ENCODE measurements at places on chromosomes 1 and 21. TPM values are rescaled to one million over a fixed set of nuclear protein-coding genes. Genes with fewer than 3 reads are reported as not detected.
A peak's percentile ranks its signal among the peaks of the same experiment; 100 is the strongest.

The CASQ2 gene
- not detected for total RNA-seq

The FCN3 gene
- not detected for total RNA-seq

The EXO1 gene
- 94.8 TPM for total RNA-seq

- peaks cover 44% of the 10 kb centered on the region for H3K36me3 ChIP-seq
- H3K27me3 ChIP-seq: no peaks in the 10 kb centered on the region
- peaks cover 49% of the 10 kb centered on the region for H3K4me1 ChIP-seq
- no peak for DNase-seq
Measured at GRCh38 chr1:230188826-230189225, 121.8 kb downstream of the GALNT2 start.

DNA sequence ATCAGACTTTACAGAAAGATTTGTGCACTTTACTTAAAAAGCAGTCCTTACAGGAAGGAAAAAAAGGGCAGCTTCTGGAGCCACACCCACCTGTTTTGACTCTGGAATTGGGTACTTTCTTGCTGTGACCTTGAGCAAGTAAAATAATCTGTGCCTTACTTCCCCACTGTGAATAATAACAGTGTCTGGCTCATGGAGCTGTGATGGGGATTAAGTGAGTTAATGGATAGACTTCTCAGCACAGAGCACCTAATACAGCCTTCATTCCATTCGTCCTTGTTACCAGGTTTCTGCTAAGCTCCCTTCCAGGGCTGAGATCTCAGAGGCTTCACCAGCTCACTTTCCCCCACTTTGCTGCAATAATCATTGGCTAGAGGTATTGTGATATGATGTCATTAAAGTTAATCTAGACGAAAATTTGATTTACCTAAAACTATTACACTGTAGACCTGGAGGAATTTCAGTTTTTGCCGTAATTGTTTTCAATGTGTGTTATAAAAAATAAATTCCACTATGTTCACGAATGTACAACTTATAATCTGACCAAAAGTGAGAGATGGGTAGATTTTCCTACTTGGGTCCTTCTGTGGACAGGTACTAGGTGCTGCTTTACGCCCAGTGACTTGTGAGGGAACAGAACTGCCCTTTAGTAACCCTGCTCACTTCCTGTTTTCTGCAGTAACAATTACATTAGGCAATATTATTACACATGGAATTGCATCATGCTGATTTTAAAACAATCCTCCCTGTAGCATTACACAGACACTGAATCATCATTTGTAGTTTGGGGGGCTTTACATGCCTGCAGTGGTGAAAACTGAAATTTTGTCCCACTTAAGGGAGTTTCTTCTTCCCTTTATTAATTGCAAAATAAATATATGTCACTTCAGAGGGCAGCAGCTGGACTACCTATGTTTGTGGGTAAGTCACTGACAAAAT, 19.7 kb upstream of the ABCG1 start:
- H3K27ac ChIP-seq: peak overlapping the region; percentile 82
- peaks cover 58% of the 10 kb centered on the region for H3K4me1 ChIP-seq
- no peak for DNase-seq
- H3K27me3 ChIP-seq: no peaks in the 10 kb centered on the region
- no peak overlapping the region for H3K4me3 ChIP-seq

- DNase-seq: no peak
- peaks cover 32% of the 10 kb centered on the region for H3K4me1 ChIP-seq
Measured at GRCh38 chr21:43735236-43736091, 16.5 kb downstream of the PDXK start.

- H3K27ac ChIP-seq: no peak overlapping the region
- DNase-seq: no peak
- H3K4me1 ChIP-seq: no peaks in the 10 kb centered on the region
- H3K4me3 ChIP-seq: no peak overlapping the region
Measured at GRCh38 chr1:153141377-153141776, 9.3 kb downstream of the SPRR2G start.

- H3K36me3 ChIP-seq: peaks cover 3% of the 10 kb centered on the region
- DNase-seq: peak; percentile 19
- H3K27ac ChIP-seq: no peak overlapping the region
- H3K27me3 ChIP-seq: no peaks in the 10 kb centered on the region
Measured at GRCh38 chr1:158998781-158999161, 10.9 kb upstream of the IFI16 start.

The ZNF683 gene
- 0.32 TPM for total RNA-seq

The RASAL2 gene
- total RNA-seq: not detected

The LRRC71 gene
- not detected for total RNA-seq

DNA sequence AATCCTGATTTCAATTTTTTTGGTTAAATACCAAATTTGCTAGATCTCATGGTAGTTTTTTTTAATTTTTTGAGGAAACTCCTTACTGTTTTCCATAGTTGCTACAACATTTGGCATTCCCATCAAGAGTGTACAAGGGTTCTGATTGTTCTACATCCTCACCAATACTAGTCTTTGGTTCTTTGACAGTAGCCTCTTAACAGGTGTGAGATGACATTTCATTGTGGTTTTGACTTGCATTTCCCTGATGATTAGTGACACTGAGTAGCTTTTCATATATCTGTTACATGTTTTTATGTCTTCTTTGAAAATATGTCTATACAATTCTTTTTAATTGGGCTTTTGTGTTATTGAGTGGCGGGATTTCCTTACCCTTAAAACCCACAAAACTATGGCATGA, 20.9 kb upstream of the RGS13 start:
- no peak overlapping the region for H3K27ac ChIP-seq
- H3K27me3 ChIP-seq: no peaks in the 10 kb centered on the region
- H3K4me1 ChIP-seq: peaks cover 5% of the 10 kb centered on the region
- no peak overlapping the region for H3K4me3 ChIP-seq
- no peak for DNase-seq

- peak overlapping the region; percentile 52 for H3K27ac ChIP-seq
- H3K27me3 ChIP-seq: no peaks in the 10 kb centered on the region
- DNase-seq: no peak
- H3K4me1 ChIP-seq: peaks cover 12% of the 10 kb centered on the region
- peak overlapping the region; percentile 90 for H3K4me3 ChIP-seq
Measured at GRCh38 chr1:53324728-53325297, 3.1 kb downstream of the LRP8 start.

The OXCT2 gene
- total RNA-seq: 5.7 TPM

DNA sequence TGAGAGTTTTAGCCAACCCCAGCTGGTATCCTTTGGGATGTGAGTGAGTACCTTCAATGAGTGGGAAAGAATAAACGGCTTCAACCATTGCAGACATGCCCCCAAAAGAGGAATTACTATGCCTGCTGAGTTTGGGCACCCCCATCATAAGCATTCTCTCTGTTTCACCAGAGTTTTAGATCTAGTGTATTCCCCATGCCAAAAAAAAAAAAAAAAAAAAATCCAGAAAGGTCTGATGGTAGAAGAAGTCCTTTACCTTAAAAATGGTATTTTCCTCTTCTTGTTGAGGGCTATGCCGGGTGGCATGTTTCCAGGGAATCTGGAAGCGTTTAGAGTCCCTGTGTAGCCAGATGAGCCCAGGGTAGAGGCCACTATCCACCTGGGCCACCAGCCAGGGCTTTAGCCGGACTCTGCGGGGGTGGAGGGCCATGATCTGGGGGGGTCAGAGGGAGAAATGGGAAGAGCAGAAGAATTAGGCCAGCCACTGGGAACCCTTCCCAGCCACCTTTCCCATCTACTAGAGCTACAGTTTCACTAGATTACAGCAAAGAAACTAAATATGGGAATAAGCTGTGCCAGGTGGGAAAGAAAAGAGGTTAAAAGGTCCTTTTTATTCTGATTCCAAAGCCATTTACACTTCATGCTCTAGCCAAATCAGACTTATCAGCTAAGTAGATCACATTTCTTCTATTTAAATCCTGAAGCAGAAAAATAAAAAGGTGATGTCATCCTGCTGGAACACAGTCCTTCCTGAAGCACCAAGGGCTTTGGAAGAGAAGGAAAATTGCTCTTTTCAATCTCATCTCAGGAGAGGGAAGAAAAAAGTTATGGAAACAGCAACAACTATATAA, 4.7 kb downstream of the IRF6 start:
- H3K27ac ChIP-seq: no peak overlapping the region
- H3K4me1 ChIP-seq: peaks cover 17% of the 10 kb centered on the region
- no peak for DNase-seq
- no peaks in the 10 kb centered on the region for H3K27me3 ChIP-seq
- no peak overlapping the region for H3K4me3 ChIP-seq

The USP25 gene
- total RNA-seq: 36.4 TPM

DNA sequence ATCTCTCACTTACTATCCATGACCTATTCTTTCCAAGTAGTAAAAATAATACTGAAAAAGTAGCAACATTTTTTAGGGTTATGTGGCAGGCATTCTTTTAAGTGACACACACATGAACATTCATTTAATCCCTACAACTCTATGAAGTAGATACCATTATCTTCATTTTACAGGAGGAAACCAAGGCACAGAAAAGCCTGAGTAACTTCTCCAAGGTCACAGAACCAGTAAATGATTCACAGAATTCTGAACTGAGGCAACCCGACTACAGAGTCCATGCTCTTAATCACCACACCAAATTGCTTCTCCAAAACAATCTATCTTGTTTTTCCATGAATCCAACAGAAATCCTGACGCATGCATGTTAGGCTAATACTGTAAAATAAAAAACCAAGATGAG, 17.5 kb downstream of the FUBP1 start:
- no peak for DNase-seq
- H3K4me1 ChIP-seq: peaks cover 47% of the 10 kb centered on the region

The KCNN3 gene
- total RNA-seq: 0.02 TPM

GRCh38 chr21:44702973-44703730, 6.2 kb downstream of the KRTAP10-12 start:
- H3K4me1 ChIP-seq: peaks cover 3% of the 10 kb centered on the region
- H3K27me3 ChIP-seq: peaks cover 85% of the 10 kb centered on the region
- peaks cover 9% of the 10 kb centered on the region for H3K36me3 ChIP-seq
- no peak overlapping the region for H3K4me3 ChIP-seq

The CLCA1 gene
- total RNA-seq: not detected

GRCh38 chr1:6869545-6869944, 84.3 kb downstream of the CAMTA1 start:
- no peak overlapping the region for H3K27ac ChIP-seq
- peaks cover 2% of the 10 kb centered on the region for H3K36me3 ChIP-seq
- no peaks in the 10 kb centered on the region for H3K27me3 ChIP-seq
- no peak overlapping the region for H3K4me3 ChIP-seq

DNA sequence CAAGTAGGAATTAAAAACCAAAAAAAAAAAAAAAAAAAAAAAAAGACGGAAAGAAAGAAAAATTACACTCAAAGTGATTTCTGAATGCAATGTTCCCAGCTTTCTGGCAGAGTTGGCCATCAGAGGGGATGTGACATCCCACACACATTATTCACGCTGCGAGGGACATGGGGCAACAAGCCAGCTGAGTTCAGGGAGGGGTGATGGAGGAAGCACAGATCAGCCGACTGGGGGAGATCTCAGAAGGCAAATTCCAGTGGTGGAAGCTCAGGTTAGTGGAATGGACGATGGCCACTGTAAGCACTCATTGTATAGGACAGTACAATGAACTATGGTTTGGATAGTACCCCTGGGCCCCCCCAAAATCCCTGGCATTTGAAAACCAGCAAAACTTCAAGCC, 311.9 kb downstream of the PCP4 start:
- H3K4me3 ChIP-seq: no peak overlapping the region
- no peaks in the 10 kb centered on the region for H3K36me3 ChIP-seq
- DNase-seq: no peak

GRCh38 chr1:233065685-233066084, 115.3 kb downstream of the NTPCR start:
- no peaks in the 10 kb centered on the region for H3K4me1 ChIP-seq
- no peaks in the 10 kb centered on the region for H3K27me3 ChIP-seq
- peaks cover 35% of the 10 kb centered on the region for H3K36me3 ChIP-seq
- no peak for DNase-seq
- no peak overlapping the region for H3K4me3 ChIP-seq
- H3K27ac ChIP-seq: no peak overlapping the region

GRCh38 chr1:35797380-35797779, 10.4 kb upstream of the AGO4 start:
- H3K4me1 ChIP-seq: no peaks in the 10 kb centered on the region
- no peak overlapping the region for H3K4me3 ChIP-seq
- no peak for DNase-seq
- no peaks in the 10 kb centered on the region for H3K36me3 ChIP-seq

The OR2L13 gene
- total RNA-seq: not detected

- peak overlapping the region; percentile 70 for H3K4me3 ChIP-seq
- DNase-seq: no peak
- no peaks in the 10 kb centered on the region for H3K27me3 ChIP-seq
- peak overlapping the region; percentile 84 for H3K27ac ChIP-seq
- H3K4me1 ChIP-seq: peaks cover 65% of the 10 kb centered on the region
- H3K36me3 ChIP-seq: peaks cover 63% of the 10 kb centered on the region
Measured at GRCh38 chr1:198651650-198652400, 13.0 kb downstream of the PTPRC start.

GRCh38 chr1:193311226-193311948, 125.0 kb upstream of the B3GALT2 start:
- no peaks in the 10 kb centered on the region for H3K27me3 ChIP-seq
- DNase-seq: no peak
- H3K27ac ChIP-seq: no peak overlapping the region
- H3K36me3 ChIP-seq: no peaks in the 10 kb centered on the region

DNA sequence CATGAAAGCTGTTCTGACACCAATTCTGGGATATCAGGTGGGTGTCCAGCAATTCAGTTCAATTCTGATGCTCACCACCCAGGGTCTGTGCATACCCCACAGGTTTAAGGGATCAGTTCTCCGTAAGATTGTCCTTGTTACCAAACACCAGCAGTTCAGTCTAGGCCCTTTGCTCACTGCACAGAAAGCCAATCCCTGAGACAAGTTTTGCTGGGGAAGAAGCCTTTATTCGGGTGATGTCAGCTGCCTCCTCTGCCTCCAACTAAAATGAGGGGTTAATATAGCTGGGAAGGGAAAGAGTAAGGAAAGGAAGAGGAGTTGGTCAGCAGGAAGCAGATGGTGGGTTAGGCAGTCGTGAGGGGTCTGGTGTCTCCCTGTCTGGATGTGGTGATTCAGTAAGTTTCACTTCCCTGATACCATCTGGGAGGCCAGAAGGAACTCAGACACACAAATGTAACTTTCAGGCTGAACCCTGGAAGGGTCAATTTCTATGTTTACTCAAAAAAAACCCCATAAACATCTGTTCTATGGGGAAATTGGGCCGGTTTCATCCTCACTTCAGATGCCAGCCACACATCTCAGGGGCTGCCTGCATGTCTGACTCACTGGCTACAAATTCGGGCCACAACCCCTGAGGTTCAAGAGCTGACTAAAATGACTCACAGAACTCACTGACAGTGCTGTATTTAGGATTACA, 83.3 kb upstream of the PGBD5 start:
- H3K27me3 ChIP-seq: peaks cover 12% of the 10 kb centered on the region
- no peaks in the 10 kb centered on the region for H3K36me3 ChIP-seq
- no peaks in the 10 kb centered on the region for H3K4me1 ChIP-seq
- H3K4me3 ChIP-seq: no peak overlapping the region

Measured in activated naive CD8-positive, alpha-beta T cell treated with anti-CD3 and anti-CD28 coated beads for 36 hours (primary cell).